ENCODE measurements at places on chromosomes 3 and 15.

DNA sequence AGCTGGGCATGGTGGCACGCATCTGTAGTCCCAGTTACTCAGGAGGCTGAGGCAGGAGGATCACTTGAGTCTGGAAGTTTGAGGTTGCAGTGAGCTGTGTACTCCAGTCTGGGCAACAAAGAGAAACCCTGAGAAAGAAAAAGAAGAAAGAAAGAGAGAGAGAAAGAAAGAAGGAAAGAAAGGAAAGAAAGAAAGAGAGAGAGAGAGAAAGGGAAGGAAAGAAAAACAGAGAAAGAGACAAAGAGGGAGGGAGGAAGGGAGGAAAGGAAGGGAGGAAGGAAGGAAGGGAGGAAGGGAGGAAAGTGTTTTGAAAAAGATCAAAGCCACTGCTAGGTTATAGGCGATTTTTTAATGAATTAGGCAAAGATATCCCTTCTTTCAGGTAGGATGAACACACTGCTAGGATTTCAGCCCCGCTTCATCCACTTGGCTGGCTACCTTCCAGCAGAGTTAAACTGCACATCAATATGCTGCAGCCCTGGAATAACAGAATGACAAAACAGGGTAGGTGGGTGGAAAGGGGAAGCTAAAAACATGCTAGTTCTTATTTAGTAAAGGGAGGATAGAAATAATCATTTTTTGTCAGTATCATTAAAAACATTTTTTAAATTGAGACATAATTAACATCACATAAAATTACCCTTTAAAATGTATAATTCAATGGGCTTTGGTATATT, 12.8 kb upstream of the PPARG start:
- no peak for DNase-seq

GRCh38 chr3:52238193-52238760, 681 bp downstream of the TWF2 start:
- DNase-seq: no peak

- no peak for DNase-seq
These were observed 846.3 kb upstream of the ARPP21 start for GRCh38 chr3:34793057-34793456.

- no peak for DNase-seq
These were observed 23.3 kb upstream of the C15orf39 start for GRCh38 chr15:75178171-75178937.

GRCh38 chr15:100147828-100148227, 193.9 kb downstream of the ADAMTS17 start:
- no peak for DNase-seq

All from GDM1 (cell line).